ENCODE measurements at places on chromosomes 11 and 22. TPM values are rescaled to one million over a fixed set of nuclear protein-coding genes. Genes with fewer than 3 reads are reported as not detected.

TNNI2 gene
- not detected for total RNA-seq

LGR4 gene
- total RNA-seq = 0.29 TPM

C11orf42 gene
- not detected for total RNA-seq

IGSF22 gene
- total RNA-seq = 0.34 TPM

GGT5 gene
- total RNA-seq = not detected

CALCA gene
- total RNA-seq = not detected

EIF4ENIF1 gene
- total RNA-seq = 38.3 TPM

ANKK1 gene
- total RNA-seq = 0.10 TPM

CYP2D6 gene
- total RNA-seq = 3.7 TPM

APOL1 gene
- 42.1 TPM for total RNA-seq

RASD2 gene
- total RNA-seq = not detected

POU2AF1 gene
- total RNA-seq = 2.2 TPM

OR5L1 gene
- not detected for total RNA-seq

LRP4 gene
- 0.24 TPM for total RNA-seq

WT1 gene
- not detected for total RNA-seq

B4GALNT4 gene
- 2.5 TPM for total RNA-seq

PTPRJ gene
- 71.7 TPM for total RNA-seq

CAPN5 gene
- total RNA-seq = 2.8 TPM

OR8D4 gene
- not detected for total RNA-seq

OR2AG2 gene
- total RNA-seq = not detected

MYRF gene
- total RNA-seq = 1.4 TPM

GP1BB gene
- total RNA-seq = not detected

All from activated naive CD4-positive, alpha-beta T cell treated with anti-CD3 and anti-CD28 coated beads, Interleukin-2, amount 10 ng/mL, durations not matched to agents 5 hours and 36 hours (primary cell).